MM.1S (cell line): ENCODE measurements at places on chromosomes 16 and 17.
A peak's percentile ranks its signal among the peaks of the same experiment; 100 is the strongest.

DNA sequence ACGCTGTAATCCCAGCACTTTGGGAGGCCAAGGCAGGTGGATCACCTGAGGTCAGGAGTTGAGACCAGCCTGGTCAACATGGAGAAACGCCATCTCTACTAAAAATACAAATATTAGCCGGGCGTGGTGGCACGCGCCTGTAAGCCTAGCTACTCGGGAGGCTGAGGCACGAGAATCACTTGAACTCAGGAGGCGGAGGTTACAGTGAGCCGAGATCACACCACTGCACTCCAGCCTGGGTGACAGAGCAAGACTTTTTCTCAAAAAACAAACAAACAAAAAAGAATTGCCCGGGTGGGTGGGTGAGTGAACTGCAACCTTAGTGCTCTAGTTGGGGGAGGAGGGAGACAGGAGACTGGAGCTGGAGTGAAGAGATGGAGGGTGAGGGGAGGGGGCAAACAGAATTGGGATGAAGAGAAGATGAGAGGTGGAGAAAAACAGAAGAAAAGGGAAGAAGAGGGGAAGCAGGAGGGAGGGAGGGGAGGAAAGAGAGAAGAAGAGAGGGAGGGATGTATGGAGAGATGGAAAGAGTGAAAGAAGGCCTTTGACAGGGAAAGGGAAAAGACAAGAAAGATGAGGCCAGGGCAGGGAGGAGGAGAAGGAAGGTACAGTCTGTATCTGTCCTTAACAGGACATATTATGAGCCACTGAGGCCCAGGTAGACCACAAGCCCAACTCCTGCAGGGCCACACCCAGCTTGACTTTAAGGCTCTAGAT, 5.5 kb upstream of the SRCIN1 start:
- peak; percentile 3 for DNase-seq

DNA sequence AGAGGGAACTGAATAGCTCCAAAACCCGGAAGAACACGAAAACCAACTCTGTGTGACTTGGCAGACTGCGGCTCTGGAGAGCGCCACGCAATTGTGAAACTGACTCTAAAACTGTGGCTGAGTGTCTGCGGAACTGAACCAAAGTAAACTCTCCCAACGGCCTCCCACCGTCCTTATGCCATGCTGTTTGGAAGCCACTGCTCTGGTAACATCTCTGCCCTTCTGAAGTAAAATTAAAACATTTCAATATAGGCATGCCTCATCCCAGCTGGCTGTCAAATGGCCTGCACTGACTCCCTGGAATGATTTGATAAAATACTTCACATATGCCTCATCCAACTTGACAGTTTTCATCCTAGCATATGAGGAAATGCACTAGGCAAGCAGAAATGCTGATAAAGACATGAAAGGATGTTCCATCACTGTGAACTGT, 70.2 kb downstream of the PARN start:
- DNase-seq: no peak

- DNase-seq: no peak
Measured at GRCh38 chr17:42317266-42317845, 29.1 kb downstream of the STAT5A start.

DNA sequence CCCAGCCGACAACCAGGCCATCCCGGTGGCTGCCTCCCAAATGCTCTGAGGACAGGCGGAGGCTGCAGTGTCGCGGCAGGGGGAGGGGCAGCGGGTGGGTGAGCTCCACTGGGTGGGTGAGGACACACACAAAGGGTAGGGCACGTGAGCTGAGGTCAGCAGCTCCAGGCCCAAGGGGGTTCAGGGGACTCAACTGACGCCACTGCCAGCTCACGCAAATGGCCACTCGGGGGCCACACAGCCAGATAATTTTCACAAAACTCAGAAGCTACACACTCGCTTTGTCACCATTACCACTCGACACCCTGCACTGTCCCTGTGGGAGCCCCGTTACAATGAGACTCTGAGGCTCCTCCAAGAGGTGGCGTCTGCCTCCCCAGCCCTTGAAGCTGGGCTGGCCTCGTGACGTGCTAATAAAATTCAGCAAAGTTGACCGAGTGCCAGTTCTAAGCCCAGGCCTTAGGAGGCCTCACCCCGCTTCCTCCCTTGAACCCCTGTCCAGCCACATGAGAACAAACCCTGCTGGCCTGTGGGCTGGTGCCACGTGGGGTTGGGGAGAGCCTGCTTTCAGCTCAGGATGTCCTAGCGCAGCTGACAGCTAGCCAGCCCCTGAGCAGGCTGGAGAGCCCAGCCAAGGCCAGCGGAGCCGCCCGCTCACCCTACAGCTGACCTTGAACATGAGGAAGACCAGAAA, 56.9 kb downstream of the RMI2 start:
- DNase-seq: no peak

GRCh38 chr16:48459167-48459566, 74.0 kb upstream of the SIAH1 start:
- DNase-seq: no peak

DNA sequence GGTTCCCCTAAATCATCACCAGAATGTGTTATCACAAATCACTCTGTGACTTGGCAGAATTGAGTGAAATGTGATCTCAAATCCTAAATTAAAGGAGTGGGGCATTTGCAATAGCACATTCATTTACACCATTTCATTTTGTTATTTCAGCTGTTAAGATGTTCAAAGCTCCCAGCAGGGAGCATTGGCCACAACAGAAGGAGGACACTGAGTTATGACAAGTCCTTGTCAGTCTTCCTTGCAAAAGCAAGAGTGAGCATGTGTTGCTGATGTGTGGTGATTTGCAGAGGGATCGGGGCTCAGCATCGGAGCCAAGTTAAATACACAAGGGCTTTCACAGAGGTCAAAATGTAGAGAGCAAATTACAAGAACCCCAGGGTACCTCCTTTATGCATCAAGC, 372.2 kb upstream of the CDH5 start:
- DNase-seq: no peak

DNA sequence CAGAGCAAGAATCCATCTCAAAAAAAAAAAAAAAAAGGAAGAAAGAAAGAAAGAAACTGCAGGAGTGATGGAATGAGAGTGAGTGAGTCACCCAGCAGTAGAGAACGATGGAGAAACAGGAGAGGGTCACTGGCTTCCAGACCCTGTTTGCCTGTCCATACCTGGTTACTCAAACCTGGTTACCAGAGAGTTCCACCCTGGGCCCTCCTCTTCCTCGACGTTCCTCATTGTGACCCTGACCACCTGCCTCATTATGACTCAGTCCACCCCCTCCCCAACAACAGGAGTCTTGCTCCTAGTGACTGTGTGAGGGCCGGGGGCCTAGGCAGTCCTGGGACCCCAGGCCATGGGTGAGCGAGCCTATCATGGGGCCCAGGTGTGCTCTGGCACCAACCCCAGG, at the start of gene SPEM3:
SPEM3 (plus strand) TSS at position 301 of the 400 bp plus-strand sequence; CDS start at position 347, 46 bp downstream.
- DNase-seq: no peak

GRCh38 chr17:53640808-53641207, 181.9 kb upstream of the KIF2B start:
- DNase-seq: no peak

DNA sequence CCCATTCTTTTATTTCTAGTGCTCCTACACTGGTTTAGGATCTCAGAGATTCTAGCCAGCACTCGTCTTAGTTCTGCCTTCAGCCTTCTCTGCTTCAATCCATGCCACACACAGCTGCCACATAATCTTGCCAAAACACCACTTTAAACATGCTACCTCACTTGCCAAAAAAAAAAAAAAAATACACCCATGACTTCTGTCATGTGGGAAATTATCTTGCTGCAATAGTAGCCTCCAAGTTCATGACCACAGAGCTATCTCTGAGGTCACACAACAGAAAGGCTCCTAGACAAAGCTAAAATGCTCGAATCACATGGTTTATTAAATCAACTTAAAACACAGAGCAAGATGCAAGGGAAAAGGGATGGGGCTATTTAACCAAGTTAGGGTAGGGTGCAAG, 18.1 kb downstream of the FZD2 start:
- no peak for DNase-seq

- no peak for DNase-seq
Measured at GRCh38 chr17:8922451-8922850, 43.1 kb downstream of the PIK3R5 start.

DNA sequence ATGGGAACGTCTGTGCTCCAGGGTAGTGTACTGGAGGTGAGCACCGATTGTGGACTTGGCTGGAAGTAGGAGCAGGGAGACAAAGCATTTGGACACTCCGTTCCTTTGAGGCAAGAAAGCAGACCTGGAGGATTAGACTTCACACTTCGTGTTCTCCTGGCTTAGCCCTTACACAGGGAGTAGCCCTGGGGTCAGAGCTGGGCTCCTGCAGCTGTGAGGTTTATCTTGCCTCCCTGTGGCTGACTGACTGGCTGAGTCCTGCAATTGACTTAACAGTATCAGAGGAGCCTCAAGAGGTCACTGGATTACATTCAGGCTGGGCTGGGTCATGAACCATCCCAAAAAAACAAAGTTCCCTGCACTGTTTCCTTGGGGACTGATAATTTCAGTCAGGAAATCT, 37.1 kb downstream of the MPRIP start:
- no peak for DNase-seq

DNA sequence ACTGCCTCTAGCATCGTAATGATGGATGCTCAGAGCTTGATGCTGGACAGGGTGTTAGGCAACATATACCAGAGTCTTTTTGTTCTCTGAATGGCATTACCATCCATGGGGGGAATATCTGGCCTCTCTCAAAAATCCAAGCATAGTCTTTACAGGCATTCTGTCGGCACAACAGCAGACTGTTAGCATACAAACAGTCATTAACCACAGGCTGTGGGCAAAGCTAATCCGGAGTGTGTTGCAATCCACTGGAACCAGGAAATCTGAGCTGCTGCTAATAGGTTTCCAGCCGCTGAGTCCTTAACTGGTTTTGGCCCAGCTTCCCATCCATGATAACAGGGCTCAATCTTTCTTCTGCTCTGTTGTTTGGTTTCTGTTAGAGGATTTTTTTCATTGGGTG, 371.9 kb downstream of the HS3ST3B1 start:
- DNase-seq: no peak

- no peak for DNase-seq
Measured at GRCh38 chr16:25079637-25080378, 31.7 kb upstream of the LCMT1 start.

- DNase-seq: no peak
Measured at GRCh38 chr17:73309727-73310596, 1.8 kb downstream of the CDC42EP4 start.

GRCh38 chr17:81312624-81313325, 17.7 kb upstream of the SLC38A10 start:
- DNase-seq: no peak

DNA sequence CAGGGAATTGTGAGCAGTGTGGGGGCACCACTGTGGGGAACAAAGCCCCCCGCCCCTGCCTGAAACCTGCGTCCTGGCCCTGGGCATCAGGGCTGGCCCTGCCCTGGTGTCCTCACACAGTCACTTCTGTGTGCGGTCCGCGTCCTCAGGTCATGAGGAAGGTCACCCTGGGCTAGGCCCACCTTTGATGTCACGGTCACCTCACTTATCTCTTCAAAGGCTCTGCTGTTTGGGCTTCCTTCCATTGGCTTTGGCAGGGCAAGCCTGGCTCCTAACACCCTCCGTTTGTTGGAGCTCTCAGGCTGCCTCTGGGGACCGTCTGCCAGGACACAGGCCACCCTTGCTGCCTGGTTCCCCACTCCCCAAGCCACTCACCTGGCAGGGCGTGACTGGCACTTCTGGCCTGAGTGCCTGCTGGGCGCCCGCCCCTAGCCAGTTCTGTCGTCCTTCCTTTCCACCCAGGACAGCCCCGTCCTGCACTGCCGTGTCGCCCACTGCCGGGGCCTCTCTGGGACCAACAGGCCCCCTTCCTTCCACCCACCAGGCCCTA, 8.8 kb downstream of the CENPX start:
- no peak for DNase-seq

GRCh38 chr17:55363033-55363432, 58.6 kb downstream of the MMD start:
- no peak for DNase-seq

GRCh38 chr16:64307431-64307830, 814.4 kb downstream of the CDH11 start:
- DNase-seq: no peak

DNA sequence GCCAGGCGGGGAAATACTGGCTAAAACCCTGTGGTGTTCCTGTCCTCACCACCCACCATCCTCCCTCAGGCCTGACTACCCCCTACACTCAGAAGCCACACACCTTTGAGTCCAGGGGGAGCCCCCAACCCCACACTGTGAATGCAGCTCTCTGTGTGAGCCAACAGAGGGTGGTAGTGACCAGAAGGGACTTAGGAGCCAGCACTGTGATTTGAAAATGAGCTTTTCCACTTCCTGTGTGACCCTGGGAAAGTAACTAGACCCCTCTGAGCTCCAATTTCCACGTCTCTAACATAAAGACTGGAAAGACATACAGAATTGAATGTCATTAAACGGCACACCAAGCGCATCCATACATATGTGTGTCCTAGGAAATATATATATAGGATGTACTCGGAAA, 58.7 kb downstream of the SDK2 start:
- DNase-seq: no peak

- no peak for DNase-seq
Measured at GRCh38 chr17:21524211-21524591, 148.0 kb downstream of the KCNJ12 start.

DNA sequence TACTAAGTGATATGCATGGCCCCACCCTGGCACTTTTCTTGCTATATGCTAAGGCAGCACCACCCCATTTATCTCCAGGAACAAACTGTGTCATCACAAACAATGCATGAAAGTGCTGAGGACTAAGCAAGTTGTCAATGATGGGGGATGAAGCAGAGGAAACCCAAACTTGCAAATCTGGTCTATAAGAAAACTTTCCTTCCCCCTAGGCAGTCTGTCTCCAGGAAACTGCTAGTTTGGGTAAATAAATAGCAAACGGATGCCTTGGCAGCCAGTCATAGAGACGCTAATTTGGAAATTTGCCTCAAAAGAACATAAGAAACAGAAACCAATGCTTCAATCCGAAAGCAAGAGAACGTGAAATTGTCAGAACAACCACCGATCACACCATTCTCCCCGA, 5.6 kb upstream of the HSBP1 start:
- no peak for DNase-seq

- DNase-seq: no peak
Measured at GRCh38 chr16:79728048-79728922, 127.7 kb upstream of the MAF start.

DNA sequence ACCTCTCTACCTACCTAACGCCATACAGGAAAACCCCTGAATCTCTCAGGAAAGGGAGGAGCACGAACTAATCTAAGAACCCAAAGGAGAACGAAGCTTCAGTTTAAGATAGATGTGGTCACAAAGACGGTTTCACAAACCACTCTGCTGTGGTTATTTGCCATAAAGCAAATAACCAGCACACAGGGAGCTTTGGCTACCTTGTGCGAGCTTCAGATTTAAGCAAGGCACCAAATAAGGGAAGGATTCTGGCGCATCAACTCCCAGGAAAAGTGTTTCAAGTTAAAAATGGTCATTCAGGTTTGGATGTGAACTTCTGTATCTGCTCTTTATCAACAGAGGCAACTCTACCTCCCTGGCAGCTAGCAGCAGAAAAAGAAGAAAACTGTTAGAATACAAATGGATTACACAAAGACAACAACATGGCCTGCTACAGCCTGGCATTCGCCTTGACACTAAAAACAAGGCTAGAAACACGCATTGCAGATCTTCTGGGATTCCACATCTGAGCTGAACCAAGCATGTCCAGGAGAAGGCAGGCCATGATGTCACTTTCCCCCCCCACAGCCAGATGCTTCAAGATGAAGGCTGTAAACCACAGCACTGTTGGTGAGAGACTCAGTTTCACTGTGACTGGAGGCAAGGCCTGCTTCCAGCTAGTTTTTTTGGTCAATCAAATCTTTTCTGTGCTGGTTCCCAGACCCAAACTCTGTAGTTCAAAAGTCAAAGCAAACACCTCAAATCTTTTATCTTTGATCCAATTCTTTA, 43.6 kb downstream of the SMG6 start:
- peak; percentile 89 for DNase-seq
